Nasal cavity respiratory epithelium epithelial cell of viscerocranial mucosa (primary cell): ENCODE measurements at places on chromosomes 2 and 18. TPM values are rescaled to one million over a fixed set of nuclear protein-coding genes. Genes with fewer than 3 reads are reported as not detected.

EDAR gene
- 0.14 and 0.34 TPM in 2 replicates for total RNA-seq

TRIM43 gene
- under 0.01 TPM in 1 of 2 replicates, not detected in the other for total RNA-seq

DCC gene
- not detected in 2 replicates for total RNA-seq

ING5 gene
- total RNA-seq = 30.1 and 39.6 TPM in 2 replicates

OTX1 gene
- total RNA-seq = 2.7 and 8.1 TPM in 2 replicates

LBX2 gene
- total RNA-seq = 0.68 and 1.00 TPM in 2 replicates

ACVR2A gene
- 8.2 and 15.4 TPM in 2 replicates for total RNA-seq

PSMA8 gene
- not detected in 2 replicates for total RNA-seq

CNNM4 gene
- total RNA-seq = 6.2 and 13.0 TPM in 2 replicates

CASP8 gene
- total RNA-seq = 25.6 and 40.2 TPM in 2 replicates

CMPK2 gene
- 0.34 and 0.57 TPM in 2 replicates for total RNA-seq

CYS1 gene
- total RNA-seq = under 0.01 and 0.43 TPM in 2 replicates

PLEKHH2 gene
- total RNA-seq = 0.43 and 1.4 TPM in 2 replicates

SOWAHC gene
- total RNA-seq = 81.3 and 97.8 TPM in 2 replicates

QPCT gene
- total RNA-seq = 5.3 and 16.1 TPM in 2 replicates

NEB gene
- 0.68 and 3.3 TPM in 2 replicates for total RNA-seq

CYP27A1 gene
- 0.34 and 0.64 TPM in 2 replicates for total RNA-seq

CRYBA2 gene
- not detected in 2 replicates for total RNA-seq

LINC00305 gene
- total RNA-seq = not detected in 2 replicates

GPR55 gene
- total RNA-seq = not detected in 2 replicates

GRB14 gene
- 2.6 and 3.1 TPM in 2 replicates for total RNA-seq

SFT2D3 gene
- 3.8 and 4.1 TPM in 2 replicates for total RNA-seq

UGT1A10 gene
- 1.2 TPM in 1 of 2 replicates, not detected in the other for total RNA-seq

ELP2 gene
- 92.6 and 99.8 TPM in 2 replicates for total RNA-seq

PJVK gene
- total RNA-seq = 2.4 and 3.2 TPM in 2 replicates

IL18RAP gene
- 0.21 TPM in 1 of 2 replicates, not detected in the other for total RNA-seq

DSG2 gene
- total RNA-seq = 103 and 557 TPM in 2 replicates

TEKT4 gene
- total RNA-seq = not detected in 2 replicates

CTIF gene
- 17.8 and 44.1 TPM in 2 replicates for total RNA-seq

PRKCE gene
- 8.5 and 14.7 TPM in 2 replicates for total RNA-seq

C1GALT1C1L gene
- total RNA-seq = under 0.01 and 0.14 TPM in 2 replicates

KCTD1 gene
- total RNA-seq = 14.4 and 56.5 TPM in 2 replicates

SLC16A14 gene
- total RNA-seq = 5.5 and 7.0 TPM in 2 replicates

NEU4 gene
- 0.07 TPM in 1 of 2 replicates, not detected in the other for total RNA-seq

KANSL1L gene
- total RNA-seq = 9.2 and 13.0 TPM in 2 replicates

CHRNA1 gene
- not detected in 2 replicates for total RNA-seq

PXDN gene
- total RNA-seq = 51.6 and 109 TPM in 2 replicates

SMYD5 gene
- total RNA-seq = 20.2 and 28.8 TPM in 2 replicates

SCYGR4 gene
- total RNA-seq = not detected in 2 replicates

HRH4 gene
- 0.21 and 0.34 TPM in 2 replicates for total RNA-seq

KATNAL2 gene
- 0.34 and 3.9 TPM in 2 replicates for total RNA-seq

METTL5 gene
- total RNA-seq = 75.5 and 84.1 TPM in 2 replicates

NOSTRIN gene
- under 0.01 and 1.00 TPM in 2 replicates for total RNA-seq

SERPINB3 gene
- total RNA-seq = 32.5 and 258 TPM in 2 replicates
